LoVo (cell line): ENCODE measurements at places on chromosomes 13 and 19.
A peak's percentile ranks its signal among the peaks of the same experiment; 100 is the strongest.

- DNase-seq = no peak
Measured at GRCh38 chr19:3672993-3673392, 27.3 kb downstream of the PIP5K1C start.

DNA sequence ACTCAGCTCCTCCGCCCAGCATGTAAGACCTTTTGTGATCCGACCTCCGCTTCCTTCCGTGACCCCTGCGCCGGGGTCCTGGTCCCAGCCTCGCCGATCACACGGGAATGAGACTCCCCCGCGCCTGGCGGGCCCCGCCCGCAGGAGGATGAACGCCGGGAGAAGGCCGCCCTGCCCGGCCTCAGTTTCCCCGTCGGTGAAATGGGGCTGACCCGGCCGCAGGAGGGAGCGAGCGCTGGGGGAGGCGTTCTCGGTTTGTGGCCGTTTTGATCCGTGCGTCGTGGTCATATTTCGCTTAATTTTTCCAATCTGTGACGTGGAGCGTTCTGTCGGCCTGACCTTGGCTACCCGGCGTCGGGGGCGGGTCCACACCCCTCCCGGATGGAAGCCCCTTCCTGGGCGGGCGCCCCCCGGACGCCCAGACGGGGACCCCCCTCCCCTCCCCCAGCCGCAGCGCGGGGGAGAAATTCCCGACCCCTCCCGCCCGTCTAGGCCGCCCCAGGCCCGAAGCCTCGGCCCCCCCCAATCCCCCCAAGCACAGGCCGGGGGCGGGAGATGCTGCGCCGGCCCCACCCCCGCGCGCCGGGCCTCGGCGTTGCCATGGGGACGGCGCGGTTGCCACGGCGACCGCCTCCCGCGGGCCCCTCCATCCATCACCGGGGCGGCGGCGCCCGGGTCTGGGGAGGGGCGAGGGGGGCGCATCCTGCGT, 11.1 kb downstream of the PALM start:
- DNase-seq = no peak

DNA sequence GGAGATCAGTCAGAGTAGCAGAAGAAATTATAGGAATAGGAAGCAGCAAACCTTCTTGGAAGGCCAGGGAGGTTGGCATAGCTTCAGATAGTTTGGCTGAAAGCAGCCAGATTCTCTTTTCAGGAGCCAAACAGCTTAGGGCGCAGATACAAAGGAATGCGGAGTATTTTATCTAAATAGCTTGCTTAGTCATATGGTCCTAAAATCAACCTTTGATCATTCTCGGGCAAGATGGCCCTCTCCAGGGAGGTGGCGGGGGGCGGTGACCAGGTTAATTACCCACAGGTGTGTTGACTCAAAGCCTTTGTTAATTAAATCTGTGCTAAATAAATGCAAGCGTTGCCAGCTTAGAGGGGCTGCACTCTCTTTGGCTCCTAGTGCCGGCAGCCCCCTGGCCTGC, 12.5 kb upstream of the NCR1 start:
- peak; percentile 69 for DNase-seq

DNA sequence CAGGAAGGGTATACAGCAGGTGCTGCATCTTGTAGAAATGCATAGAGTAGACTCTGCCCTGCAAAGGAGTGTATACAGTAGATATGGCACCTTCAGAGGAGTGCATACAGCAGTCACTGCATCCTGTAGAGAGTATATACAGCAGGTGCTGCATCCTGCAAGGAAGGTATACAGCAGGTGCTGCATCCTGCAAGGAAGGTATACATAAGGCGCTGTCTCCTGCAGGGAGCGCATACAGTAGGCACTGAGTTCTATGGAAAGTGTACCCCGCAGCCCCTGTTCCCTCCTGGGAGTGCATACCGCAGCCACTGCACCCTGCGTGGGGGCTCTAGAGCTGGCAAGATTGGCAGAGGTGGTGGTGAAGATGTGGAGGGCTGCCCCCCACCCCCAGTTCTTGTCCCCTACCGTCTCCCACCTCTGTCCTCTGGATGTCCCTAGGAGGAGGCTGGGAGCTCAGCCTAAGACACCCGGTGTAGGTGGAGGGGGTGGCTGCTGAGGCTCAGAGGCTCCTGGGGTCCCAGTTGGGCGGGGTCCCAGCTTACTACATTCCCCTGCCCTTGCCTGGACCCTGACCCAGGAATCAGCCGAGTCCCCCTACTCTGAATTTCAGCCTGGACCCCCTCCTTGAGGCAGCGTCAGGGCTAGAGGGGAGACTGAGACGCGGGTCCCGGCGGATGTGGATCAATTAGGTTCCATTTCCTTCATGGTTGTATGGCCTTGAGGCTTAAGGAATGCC, 2.3 kb upstream of the ADAMTSL5 start:
- DNase-seq = no peak

DNA sequence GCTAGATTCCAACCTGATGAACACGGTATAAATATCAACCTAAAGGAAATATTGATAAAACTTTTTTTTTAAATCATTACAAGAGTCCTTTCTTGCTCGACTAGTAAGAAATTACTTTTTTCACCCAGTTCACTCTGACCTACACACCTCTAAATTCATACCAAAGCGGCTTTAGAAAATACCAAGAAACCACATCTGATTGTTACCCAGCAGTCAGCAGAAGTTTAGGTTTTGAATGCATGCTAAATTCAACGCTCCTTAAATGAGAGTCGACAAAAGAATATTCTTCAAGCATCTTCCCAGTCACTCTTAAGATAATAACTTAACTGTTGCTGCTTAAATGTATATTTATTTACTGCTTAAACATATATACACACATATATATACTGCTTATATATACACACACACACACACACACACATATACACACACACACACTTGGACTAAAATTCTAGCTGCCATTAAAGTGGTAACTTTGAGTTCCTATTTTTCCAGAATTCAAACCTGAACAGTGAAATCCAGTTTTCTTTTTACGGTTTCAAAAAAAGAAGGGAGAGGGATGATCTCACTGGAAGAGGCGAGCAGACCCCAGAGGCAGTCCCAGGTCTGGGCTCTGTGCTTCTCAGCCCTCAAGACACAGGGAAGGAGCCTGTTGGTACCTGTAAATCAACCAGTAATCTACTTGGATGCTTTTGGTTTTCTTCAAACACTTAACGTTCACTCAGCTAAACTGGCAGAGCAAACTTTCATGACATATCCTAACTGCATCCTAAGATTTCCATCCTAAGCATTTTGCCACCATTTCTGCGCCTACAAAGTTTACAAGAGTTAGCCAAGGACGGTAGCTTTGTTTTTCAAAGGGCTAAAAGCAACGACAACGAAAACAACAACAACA, 1.7 kb downstream of the STK24 start:
- no peak for DNase-seq

- DNase-seq = peak; percentile 17
Measured at GRCh38 chr19:14686411-14686810, 3.4 kb upstream of the ZNF333 start.

- no peak for DNase-seq
Measured at GRCh38 chr13:46015366-46015765, 37.2 kb downstream of the ZC3H13 start.

DNA sequence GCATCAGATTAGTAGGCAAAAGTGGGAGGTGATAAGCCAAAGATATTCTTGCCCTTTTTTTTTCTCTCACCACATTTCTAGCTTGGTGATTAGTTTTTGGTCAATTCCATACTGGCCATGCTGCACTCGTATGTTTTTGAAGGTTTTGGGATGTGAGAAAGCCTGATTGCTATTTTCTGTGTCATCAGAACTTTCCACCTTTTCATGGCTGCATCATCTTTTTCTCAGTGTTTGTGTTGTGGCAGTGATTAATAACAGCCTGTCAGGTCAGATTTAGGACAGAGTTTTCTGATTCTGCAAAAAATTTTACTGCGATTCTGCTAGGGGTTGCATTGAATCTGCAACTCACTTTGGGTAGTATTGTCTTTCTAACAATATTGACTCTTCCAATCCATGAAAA, 32.9 kb downstream of the PSG1 start:
- DNase-seq = no peak
